ENCODE measurements at places on chromosomes 1 and 21.

DNA sequence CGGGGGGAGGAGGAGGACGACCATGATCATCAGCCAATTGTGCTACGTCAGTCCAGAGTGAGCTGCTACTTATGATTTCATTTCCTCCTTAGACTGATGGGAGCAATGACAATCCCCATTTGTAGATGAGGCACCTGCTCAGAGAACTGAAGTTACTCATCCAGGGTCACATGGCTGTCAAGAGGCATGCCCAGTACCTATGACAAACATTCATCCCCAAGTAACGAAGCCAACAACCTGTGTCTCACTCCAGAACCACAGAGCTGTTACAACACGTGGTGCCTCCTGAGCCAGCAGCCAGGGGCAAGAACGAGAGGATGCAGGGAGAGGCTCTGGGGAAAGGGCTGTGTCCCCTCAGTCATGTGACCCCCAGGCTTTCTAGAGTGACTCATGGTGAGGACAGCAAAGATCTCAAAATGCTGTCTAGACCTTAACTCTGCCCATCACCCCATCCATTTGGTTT lies 93.6 kb downstream of the SIM2 start:
- peak; percentile 23 for DNase-seq

- no peak for DNase-seq
Measured at GRCh38 chr1:3364983-3365382, 89.5 kb upstream of the ARHGEF16 start.

DNA sequence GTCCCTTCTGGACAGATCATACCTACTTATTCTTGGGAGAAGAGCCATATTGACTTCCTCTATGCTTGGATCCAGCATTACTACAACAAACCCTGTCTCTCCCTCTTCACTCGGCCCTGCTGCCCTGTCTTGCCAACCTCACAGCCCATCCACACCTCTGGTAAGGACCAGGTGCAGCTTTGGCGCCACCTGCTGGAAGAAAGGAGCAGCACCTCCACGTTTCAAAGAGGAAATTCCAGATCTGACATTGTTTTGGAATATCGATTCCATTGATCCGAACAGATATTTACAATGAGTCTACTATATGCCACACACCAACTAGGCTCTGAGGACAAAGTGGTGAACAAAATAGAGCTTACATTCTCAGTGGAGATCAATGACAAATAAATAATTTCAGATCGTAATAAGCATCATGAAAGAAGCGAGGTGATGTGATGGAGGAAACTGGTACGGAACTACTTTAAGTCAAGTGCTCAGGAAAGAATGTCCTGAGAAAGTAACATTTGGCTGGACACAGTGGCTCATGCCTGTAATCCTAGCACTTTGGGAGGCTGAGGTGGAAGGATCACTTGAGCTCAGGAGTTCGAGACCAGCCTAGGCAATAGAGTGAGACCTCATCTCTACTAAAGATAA lies 18.7 kb downstream of the MFSD2A start:
- DNase-seq: peak; percentile 85

- no peak for DNase-seq
Measured at GRCh38 chr1:150514913-150515327, 632 bp upstream of the FALEC start.

DNA sequence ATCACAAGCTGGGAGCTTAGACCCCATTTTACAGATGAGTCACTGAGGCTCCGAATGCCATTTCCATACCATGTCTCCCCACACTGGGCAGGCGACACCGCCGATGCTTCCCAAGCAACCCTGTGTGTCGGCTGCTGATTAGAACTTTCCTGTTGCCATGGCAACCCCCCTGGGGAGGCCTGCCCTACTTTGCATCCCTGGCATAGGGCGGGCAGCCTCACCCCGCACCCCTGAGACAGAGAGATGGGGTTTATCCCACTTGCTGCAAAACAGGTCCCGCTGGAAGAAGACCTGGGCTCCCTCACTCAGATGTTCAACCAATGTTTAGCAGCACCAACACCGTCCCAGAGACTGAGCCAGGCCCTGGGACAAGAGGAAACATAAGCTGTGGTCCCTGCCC lies 81.5 kb downstream of the CAMK2N1 start:
- peak; percentile 63 for DNase-seq

DNA sequence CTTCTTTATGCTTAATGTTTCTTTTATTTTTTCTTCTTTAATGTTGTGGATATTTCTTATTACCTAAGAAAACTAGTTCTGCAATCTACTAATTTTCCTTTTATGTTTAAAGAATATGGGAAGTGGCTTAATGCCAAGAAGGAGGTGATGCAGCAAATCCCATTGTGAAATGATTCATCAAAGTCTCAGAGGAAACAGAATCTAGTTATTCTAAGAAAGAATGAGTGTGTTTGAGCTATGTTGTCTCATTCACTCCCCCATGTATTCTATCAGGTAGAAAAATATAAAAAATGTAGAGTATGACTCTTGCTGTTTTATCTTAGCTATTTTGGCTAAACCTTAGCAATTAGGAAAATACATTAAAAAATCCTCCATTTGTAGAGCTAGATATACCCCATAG lies 659.9 kb upstream of the RGS18 start:
- DNase-seq: no peak

GRCh38 chr1:15153842-15154479 lies 414 bp downstream of the TMEM51 start:
- peak; percentile 32 for DNase-seq

GRCh38 chr21:38306433-38307141 lies 49.8 kb downstream of the KCNJ15 start:
- DNase-seq: no peak

- no peak for DNase-seq
Measured at GRCh38 chr1:192557841-192558595, 17.6 kb upstream of the RGS1 start.

DNA sequence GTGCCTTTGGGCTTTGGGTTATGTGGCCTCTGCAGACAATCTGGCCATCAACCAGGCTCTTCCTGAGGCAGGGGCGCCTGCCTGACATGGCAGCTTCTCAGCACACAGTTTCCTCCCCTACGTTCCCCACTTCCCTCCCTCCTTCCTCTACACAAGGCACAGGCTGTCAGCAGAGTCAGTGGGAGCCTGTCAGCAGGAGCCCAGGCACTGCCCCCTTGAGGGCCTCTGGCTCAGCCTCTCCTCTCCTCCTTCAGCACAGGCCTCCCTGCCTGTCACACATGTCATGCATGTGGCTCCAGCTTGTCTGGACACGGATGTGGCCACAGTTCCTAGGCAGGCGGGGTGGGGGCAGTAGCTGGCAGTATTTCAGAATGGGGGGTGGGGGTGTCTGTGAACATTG lies 52.2 kb upstream of the ARTN start:
- no peak for DNase-seq

Measured in Ammon's horn (tissue), 1 donor.